ENCODE measurements at places on chromosomes 3 and 15.

- DNase-seq = no peak
Measured at GRCh38 chr15:40508216-40508615, 37.4 kb downstream of the CHST14 start.

DNA sequence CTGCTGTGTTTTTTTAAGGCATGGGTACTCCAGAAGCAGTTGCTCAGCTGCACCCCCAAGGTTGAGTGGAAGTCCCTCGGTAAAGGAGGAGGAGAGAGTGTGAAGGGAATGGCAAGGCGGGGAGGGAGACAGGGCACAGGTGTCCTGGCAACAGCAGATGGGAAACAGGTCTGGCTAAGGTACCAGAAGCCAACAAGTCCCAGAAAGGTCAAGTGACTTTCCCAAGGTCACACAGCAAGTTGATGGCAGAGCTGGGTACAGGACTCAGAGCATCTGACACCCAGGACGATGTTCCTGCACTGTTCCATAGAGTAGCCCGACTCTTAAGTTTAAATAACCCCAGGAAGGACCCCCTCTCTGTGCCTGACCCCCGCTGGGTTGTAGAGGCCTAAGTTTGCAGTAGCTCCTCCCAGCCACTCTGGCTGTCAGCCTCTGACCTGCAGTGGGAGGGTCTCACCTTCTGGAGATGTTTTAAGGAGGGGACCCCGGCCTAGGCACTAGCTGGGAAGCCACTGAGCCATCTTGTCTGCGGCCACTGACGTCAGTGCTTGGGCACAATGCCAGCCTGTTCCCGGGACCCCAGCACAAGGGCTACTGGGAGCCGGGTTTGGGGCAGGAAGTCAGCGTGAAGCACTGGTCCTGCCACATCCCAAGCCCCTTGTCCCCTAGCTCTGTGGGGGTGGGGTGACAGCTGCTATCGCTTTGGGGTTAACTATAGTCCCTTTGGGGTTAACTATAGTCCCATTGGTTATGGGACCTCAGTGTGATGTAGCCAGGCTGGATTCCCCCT, 10.5 kb downstream of the CSK start:
- no peak for DNase-seq

- no peak for DNase-seq
Measured at GRCh38 chr3:83224101-83224868, 1462.8 kb upstream of the GBE1 start.

DNA sequence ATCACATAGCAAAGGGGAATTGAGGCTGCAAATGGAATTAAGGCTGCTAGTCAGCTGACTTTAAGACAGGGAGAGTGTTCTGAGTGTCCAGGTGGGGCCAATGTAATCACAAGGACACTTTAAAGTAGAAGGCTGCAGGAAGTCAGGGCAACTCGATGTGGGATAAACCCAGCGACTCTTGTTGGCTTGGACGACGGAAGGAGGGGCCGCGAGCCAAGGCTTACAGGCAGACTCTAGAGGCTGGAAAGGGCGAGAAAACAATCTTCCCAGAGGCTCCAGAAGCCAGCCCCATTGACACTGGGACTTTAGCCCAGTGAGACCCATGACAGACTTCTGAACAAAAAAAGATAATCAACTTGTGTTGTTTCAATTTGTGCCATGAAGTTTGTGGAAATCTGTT, 12.9 kb upstream of the MUSTN1 start:
- no peak for DNase-seq

DNA sequence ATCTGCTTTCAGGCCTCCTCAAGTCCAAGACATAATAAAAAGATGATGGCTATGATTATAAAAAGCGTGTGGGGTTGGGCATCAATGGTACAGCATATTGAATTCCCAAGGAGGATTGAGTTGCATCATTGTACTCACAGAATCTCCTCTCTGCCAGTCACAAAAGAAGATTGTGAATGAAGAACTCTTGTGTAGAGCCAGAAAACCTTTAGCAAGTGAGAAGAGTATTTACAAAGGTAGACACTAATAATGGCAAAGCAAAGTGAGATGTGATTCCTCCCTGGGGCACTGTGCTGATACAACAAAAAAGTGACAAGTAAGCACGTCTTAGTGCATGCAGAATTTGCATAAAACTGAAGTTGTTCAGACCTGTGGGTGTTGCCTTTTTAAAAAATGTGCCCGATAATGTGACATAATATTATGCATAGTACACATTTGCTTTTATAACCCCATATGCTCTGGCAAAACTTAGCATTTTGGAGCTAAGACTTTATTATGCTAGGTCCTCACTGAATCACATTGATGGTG, 291.2 kb upstream of the TBC1D5 start:
- DNase-seq = no peak

DNA sequence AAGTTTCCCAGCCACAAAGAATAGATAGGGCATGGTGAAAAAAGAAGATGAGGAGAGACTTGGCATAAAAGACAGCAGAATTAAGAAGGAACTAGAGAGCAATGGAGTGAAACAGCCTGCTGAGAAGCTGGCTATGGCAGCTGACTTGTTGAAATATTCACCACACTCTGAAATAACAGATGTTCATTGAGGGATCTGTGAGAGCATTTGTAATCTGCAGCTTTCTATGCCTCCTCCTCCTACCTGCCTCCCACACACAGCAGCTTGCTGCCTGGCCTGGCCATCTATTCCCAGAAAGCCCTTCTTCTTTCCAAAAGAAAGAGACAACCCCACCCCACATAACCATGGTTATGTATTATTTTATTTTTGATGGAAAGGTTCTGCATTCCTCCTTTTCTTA, 303.9 kb downstream of the GAP43 start:
- DNase-seq = no peak

DNA sequence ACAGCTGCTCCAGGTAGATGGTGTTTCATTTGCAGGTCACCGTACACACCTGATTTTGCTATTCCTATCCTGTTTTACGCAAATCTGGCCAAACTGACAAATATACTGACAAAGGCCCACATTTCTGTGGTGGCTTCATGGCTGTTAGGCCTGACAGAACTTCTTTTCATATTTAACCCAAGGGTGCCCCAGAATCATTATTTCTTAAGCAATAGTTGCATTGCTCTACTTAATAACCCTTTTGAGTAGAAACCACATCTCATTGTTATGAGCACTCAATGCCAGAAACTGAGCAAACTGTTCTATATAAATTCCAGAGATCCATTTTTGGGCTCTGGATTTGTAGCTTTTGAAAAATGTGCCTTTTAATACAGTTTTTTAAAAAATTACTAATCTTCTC, 19.4 kb downstream of the ASTE1 start:
- DNase-seq = no peak

GRCh38 chr3:12507591-12508281, 23.5 kb downstream of the TSEN2 start:
- DNase-seq = no peak

DNA sequence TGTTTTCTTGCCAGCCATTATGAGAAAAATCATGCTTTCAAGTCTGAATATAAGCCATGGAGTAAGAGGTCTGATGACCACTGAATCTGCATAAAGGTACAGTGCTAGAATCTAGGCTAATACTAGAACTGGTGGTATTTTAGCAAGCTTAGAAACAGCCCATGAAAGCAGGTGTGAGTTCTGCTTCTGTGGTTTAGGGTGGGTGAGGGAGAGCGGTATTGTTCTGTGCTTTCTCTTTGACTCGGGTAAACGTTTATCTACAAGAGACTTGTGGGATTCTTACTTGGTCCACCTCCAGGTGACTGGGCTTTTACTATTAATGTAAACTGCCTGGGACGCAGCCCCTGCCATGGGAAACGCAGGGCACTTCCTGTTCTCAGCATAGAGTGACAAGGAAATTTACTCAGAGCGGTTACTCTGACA, 55.2 kb downstream of the PGPEP1L start:
- no peak for DNase-seq
